GM23248 (cell line): ENCODE measurements at places on chromosomes 7 and 10.

GRCh38 chr7:134302120-134302519 is 14.6 kb downstream of the SLC35B4 start:
- peak; percentile 44 for DNase-seq
- H3K27me3 ChIP-seq = no peaks in the 10 kb centered on the region
- H3K4me1 ChIP-seq = peaks cover 14% of the 10 kb centered on the region
- H3K27ac ChIP-seq = no peak overlapping the region
- H3K4me3 ChIP-seq = no peak overlapping the region

- no peaks in the 10 kb centered on the region for H3K36me3 ChIP-seq
- no peaks in the 10 kb centered on the region for H3K4me1 ChIP-seq
- DNase-seq = no peak
- H3K4me3 ChIP-seq = no peak overlapping the region
Observed at GRCh38 chr7:132150711-132151110, 425.6 kb downstream of the PLXNA4 start.

- H3K27me3 ChIP-seq = no peaks in the 10 kb centered on the region
- H3K4me1 ChIP-seq = no peaks in the 10 kb centered on the region
- H3K4me3 ChIP-seq = no peak overlapping the region
- H3K27ac ChIP-seq = no peak overlapping the region
- no peak for DNase-seq
- H3K36me3 ChIP-seq = no peaks in the 10 kb centered on the region
Observed at GRCh38 chr7:9889554-9889953, 1084.1 kb upstream of the PHF14 start.

- H3K4me3 ChIP-seq = no peak overlapping the region
- no peaks in the 10 kb centered on the region for H3K36me3 ChIP-seq
- DNase-seq = no peak
- H3K4me1 ChIP-seq = no peaks in the 10 kb centered on the region
- H3K27ac ChIP-seq = no peak overlapping the region
- no peaks in the 10 kb centered on the region for H3K27me3 ChIP-seq
Observed at GRCh38 chr7:150511048-150511447, 3.6 kb upstream of the GIMAP7 start.

- no peak overlapping the region for H3K27ac ChIP-seq
- H3K4me1 ChIP-seq = 0 out of 2 replicates have a peak, but pooled peaks cover 9% of the 10 kb centered on the region
- H3K4me3 ChIP-seq = no peak overlapping the region
- no peaks in the 10 kb centered on the region for H3K27me3 ChIP-seq
- no peaks in the 10 kb centered on the region for H3K36me3 ChIP-seq
Observed at GRCh38 chr10:116197946-116198675, 74.9 kb downstream of the GFRA1 start.

GRCh38 chr7:40033826-40034225 is 83.8 kb downstream of the CDK13 start:
- H3K36me3 ChIP-seq = peaks cover 8% of the 10 kb centered on the region; the same call in 1 of the 2 replicates
- H3K4me3 ChIP-seq = no peak overlapping the region
- no peaks in the 10 kb centered on the region for H3K4me1 ChIP-seq
- no peak overlapping the region for H3K27ac ChIP-seq
- no peak for DNase-seq

- no peak overlapping the region for H3K4me3 ChIP-seq
- peaks cover 29% of the 10 kb centered on the region for H3K4me1 ChIP-seq
- H3K36me3 ChIP-seq = no peaks in the 10 kb centered on the region
- H3K27ac ChIP-seq = no peak overlapping the region
Observed at GRCh38 chr7:158646766-158647474, 57.7 kb downstream of the NCAPG2 start.

- H3K4me1 ChIP-seq = peaks cover 7% of the 10 kb centered on the region; the same call in 1 of the 2 replicates
- H3K36me3 ChIP-seq = no peaks in the 10 kb centered on the region
- no peaks in the 10 kb centered on the region for H3K27me3 ChIP-seq
Observed at GRCh38 chr7:152674860-152675758, 832 bp downstream of the XRCC2 start.

- no peak overlapping the region for H3K27ac ChIP-seq
- no peak overlapping the region for H3K4me3 ChIP-seq
- H3K4me1 ChIP-seq = no peaks in the 10 kb centered on the region
- H3K27me3 ChIP-seq = no peaks in the 10 kb centered on the region
- H3K36me3 ChIP-seq = no peaks in the 10 kb centered on the region
Observed at GRCh38 chr10:90020506-90020905, 319.1 kb downstream of the KIF20B start.

DNA sequence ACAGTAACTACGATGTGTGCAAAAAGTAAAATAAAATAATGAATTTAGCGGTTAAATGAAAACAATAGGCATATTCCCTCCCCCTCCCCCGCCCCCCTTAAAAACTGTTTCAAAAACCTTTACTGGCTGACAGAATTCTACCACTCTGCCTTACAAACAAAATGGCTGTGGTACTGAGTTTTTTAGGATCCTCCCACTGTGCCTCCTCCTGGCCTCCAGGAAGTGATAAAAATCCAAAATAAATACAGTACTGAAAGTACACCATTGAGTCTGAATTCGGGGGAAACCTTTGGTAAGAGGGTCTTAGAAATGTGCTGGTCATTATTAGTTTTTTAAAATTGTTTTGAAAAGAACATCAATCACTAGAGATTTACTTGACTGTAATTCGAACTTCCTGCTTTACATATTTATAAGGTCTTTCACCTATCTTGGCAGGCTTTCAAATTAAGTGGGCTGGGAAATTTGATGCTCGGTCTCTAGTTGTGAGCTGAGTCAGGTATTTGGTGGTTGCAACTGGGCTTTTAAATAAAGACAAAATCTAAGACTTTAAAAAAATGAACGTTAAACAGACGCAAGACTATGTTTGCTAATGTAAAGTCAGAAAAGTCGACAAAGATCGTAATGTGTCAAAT is 32.5 kb upstream of the EPC1 start:
- peaks cover 16% of the 10 kb centered on the region; the same call in 1 of the 2 replicates for H3K4me1 ChIP-seq
- peak; percentile 83 for DNase-seq
- peak overlapping the region; percentile 93 for H3K4me3 ChIP-seq
- H3K27ac ChIP-seq = peak overlapping the region; percentile 81

- H3K4me1 ChIP-seq = no peaks in the 10 kb centered on the region
- peaks cover 53% of the 10 kb centered on the region for H3K27me3 ChIP-seq
- no peaks in the 10 kb centered on the region for H3K36me3 ChIP-seq
- H3K27ac ChIP-seq = no peak overlapping the region
- DNase-seq = no peak
Observed at GRCh38 chr10:49631975-49632374, 18.1 kb downstream of the CHAT start.

DNA sequence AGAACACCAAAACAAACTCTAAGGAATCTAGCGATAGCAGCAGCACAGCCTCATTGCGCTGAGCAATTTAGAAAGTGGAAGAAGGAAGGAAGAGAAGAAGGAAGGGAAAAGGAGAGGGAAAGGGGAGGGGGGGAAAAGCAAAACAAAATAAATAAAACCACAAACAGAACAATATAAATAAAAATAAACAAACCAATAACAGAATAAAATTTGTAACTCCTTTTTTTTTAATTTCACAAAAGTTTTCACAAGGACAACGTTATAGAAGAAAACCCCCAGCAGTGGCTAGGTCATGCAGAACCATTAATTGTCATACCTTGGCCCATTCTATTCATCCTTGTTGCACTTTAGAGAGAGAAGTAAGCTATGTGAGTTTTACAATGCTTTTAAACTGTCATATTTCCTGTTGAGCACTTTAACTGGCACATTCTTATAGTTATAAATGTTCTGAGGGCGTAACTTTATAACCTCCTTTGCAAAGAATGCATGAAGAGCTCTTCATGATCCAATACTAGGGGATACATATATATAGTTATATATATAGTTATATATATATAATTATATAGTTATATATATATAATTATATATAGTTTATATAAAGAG is 752.8 kb downstream of the KCNMA1 start:
- H3K4me1 ChIP-seq = peaks cover 9% of the 10 kb centered on the region
- H3K27ac ChIP-seq = no peak overlapping the region
- DNase-seq = no peak
- no peak overlapping the region for H3K4me3 ChIP-seq

GRCh38 chr7:149147752-149148653 is 750 bp downstream of the ZNF398 start:
- peak overlapping the region; percentile 95 for H3K27ac ChIP-seq
- H3K4me3 ChIP-seq = peak overlapping the region; percentile 96
- H3K36me3 ChIP-seq = no peaks in the 10 kb centered on the region
- no peaks in the 10 kb centered on the region for H3K27me3 ChIP-seq

- no peak overlapping the region for H3K4me3 ChIP-seq
- H3K27me3 ChIP-seq = no peaks in the 10 kb centered on the region
- no peaks in the 10 kb centered on the region for H3K4me1 ChIP-seq
- no peak for DNase-seq
Observed at GRCh38 chr7:82156168-82156567, 287.4 kb downstream of the CACNA2D1 start.

DNA sequence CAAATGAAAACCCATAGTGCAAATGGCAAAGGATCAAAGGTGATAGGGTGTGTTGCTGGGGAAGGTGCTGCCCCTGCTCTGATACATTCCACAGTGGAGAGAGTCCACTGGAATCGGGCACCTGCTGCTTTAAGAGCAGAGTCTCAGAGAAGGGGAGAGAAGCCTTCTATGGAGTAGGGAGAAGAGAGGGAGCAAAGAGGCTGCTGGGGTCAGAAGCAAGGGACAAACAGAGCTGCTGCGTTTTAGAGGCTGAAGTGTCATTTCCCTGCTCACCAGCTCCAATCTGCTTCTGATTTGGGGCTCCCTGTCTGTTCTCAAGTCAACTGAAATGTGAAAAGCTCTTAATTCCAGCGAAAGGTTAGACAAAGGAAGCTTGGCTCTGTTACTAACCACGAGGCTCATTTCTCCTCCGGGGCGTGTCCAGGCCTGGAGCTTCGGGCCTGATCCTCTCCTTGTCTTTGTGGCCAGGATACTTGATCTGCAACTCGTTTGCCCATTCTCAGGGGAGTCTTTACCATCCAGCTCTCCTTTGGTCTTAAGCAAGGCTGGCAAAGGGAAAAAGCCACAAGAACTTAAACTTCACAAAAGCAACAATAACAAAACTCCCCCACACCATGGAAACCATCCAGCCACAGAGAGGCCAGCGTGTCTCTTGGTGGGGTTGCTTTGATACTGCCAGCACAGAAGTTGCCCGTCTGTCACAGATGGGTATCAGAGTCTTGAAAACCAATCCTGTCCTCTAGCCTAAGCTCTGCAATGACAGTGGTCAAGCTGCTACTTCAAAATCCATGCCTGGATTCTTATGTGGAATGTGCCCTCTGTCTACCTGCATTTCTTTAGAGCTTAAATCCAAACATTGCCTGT is 692.6 kb downstream of the SUGCT start:
- H3K27me3 ChIP-seq = no peaks in the 10 kb centered on the region
- peak overlapping the region; percentile 69 for H3K27ac ChIP-seq
- DNase-seq = peak; percentile 58
- 0 out of 2 replicates have a peak overlapping the region, but pooled peaks have one; percentile 10 for H3K4me3 ChIP-seq

DNA sequence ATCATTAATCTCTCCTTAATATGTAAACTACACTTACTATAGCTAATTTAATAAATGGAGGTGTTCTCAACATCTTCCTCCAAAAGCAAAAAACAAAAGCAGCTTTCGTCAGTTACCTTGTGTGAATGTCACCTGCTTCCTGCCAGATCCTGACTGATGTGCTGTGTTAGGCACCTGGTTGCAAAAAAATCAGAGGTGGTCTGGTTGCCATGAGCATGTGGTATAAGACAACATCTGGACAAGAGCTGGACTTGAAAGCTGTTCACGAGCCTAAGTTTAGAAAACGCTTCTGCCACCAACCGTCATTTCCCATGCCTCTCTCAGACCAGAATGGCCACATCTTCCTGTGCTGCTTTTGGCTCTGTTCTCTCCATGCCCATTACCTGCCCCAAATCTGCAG is 42.0 kb upstream of the GGCT start:
- H3K36me3 ChIP-seq = 0 out of 2 replicates have a peak, but pooled peaks cover 3% of the 10 kb centered on the region
- no peaks in the 10 kb centered on the region; the same call in 1 of the 2 replicates for H3K4me1 ChIP-seq
- no peak for DNase-seq
- no peak overlapping the region for H3K4me3 ChIP-seq
- H3K27ac ChIP-seq = no peak overlapping the region
- no peaks in the 10 kb centered on the region for H3K27me3 ChIP-seq

DNA sequence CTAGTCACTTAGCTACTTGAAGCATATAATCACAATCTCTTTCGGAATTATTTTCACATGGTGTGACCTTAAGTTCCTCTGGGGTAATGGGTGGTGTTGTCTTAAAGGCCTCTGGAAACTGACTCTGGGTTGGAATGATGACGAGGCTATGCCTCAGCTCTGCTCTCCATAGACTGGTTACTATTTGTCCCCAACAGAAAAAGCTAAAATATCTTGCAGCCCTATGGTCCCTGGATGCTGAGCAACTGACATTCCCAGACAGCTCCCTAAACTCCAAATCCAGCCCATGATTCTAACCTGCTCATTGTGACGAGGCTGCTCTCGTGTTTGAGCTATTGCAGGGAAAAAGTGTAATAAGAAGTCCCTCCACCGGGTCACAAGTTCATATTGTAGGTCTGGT is 51.6 kb downstream of the HBP1 start:
- H3K4me1 ChIP-seq = no peaks in the 10 kb centered on the region
- no peaks in the 10 kb centered on the region for H3K27me3 ChIP-seq
- H3K4me3 ChIP-seq = no peak overlapping the region
- H3K36me3 ChIP-seq = no peaks in the 10 kb centered on the region
- H3K27ac ChIP-seq = no peak overlapping the region
- DNase-seq = no peak

DNA sequence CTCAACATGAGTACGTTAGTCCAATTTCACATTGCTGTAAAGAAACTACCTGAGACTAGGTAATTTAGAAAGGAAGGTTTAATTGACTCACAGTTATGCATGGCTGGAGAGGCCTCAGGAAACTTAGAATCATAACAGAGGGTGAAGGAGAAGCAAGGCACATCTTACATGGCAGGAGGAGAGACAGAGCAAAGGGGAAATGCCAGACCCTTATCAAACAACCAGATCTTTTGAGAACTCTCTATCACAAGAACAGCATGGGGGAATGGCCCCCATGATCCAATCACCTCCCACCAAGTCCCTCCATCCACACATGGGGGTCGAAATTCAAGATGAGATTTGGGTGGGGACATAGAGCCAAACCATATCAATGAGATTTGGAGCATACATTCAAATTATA is 34.6 kb upstream of the PDSS1 start:
- no peak overlapping the region for H3K4me3 ChIP-seq
- H3K36me3 ChIP-seq = no peaks in the 10 kb centered on the region
- H3K4me1 ChIP-seq = no peaks in the 10 kb centered on the region
- no peak for DNase-seq

- H3K27me3 ChIP-seq = no peaks in the 10 kb centered on the region
- H3K4me3 ChIP-seq = no peak overlapping the region
- no peaks in the 10 kb centered on the region for H3K36me3 ChIP-seq
- H3K27ac ChIP-seq = no peak overlapping the region
- peaks cover 5% of the 10 kb centered on the region for H3K4me1 ChIP-seq
- DNase-seq = no peak
Observed at GRCh38 chr10:113947184-113948041, 93.0 kb downstream of the NHLRC2 start.
